ENCODE measurements at places on chromosomes 6 and 20.

DNA sequence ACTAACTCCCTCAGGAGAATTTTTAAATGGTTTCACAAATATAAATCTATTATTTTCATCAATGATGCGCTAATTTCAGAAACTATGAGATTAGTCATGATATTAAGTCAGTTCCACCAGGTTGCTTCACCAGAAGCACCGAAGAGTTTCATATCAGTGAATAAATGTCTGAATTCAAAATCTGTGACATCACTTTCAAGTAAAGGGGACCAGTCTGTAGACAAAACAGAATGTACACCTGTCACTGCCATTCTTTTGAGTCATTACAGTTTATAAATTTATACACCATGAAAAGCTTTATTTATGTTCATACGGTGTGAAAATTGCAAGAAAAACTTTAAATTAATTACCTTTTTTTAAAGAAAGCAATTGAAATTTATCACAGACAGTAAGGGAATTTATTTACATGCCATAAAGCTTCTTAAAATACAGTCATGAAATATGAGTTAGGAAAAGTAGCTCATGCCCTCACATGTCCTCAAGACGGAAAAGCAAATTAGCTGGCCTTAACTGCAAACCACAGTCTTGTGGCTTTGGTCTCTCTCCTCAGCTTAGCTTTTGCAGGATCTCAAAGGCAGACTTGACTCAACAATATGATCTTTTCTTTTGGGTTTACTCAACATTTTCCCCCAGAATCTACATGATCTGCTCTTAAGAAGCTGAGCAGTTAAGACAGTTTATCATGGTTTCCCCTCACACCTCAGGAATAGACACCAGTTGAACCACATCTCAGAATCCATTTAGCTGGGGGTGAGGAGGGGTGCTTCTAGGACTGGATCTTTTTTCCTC lies 177.7 kb upstream of the MCHR2 start:
- no peak for DNase-seq

DNA sequence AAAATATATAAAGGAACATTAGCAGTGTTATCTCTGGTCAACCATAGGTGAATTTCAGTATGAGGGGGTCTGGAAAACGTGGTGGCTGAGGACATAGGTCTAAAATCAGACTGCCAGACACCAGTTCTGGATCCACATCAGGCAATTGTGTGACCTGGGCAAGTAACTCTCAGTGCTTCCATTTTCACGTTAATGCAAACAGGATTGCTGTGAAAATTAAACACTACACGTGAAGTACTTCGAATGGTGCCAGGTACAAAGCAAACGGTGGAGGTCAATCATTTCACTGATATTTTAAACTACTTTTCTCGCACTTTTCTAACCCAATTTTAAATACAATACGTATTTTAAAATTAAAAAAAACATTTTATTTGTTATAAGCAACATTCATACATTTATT lies 315.7 kb downstream of the TRDN start:
- no peak for DNase-seq

DNA sequence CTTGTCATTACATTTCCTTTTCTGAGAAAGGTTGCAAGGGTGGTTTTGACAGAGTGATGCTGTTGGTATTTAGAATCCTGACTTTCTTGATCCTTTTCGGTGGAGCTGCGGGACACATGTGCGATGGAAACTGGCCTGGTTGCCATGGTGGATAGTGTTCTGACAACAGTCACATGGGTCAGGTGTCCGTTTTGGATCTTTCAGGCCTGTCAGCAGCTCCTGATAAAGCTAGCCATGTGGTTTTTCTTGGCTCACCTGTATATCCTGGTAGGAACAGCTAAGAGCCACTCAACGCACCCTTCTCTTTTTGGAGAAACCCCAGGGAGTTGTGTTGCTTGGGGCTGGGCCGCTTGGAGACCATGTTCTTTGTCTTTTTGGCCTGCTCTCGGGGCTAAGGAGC lies 177.4 kb downstream of the MTFR2 start:
- no peak for DNase-seq

DNA sequence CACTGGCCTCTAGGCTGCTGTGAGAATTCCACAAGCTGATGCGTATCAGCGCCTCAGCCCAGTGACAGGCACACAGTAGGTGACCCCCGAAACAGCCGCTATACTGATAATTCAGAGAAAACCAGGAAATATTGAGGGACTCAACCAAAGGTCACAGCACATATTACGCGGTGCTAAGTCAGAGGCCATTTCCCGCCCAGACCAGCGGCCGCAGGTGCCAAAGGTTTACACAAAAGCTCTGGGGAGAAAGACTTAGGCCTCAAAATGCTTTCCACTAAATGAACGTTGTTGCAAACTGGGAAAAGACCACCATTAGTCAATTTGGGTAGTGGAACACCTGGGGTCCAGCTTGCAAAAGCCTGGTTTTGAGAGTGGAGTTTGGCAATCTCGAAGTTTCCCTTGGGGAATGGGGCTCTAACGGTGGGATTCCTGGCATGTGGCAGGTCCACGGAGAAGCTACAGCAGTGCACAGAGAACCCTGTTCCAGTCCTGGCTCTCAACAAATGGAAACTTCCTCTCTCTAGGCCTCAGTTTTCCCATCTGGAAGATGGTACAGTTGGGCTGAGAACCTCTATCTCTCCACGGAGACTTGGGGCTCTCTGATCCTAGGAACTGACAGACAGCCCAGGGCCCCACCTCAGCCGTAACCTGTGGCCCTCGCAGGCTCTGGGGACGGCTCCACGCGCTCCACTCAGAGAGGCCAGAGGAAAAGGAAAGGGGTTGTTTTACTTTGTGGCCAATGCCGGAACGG lies 4.7 kb downstream of the NOL4L start:
- DNase-seq, result no peak

DNA sequence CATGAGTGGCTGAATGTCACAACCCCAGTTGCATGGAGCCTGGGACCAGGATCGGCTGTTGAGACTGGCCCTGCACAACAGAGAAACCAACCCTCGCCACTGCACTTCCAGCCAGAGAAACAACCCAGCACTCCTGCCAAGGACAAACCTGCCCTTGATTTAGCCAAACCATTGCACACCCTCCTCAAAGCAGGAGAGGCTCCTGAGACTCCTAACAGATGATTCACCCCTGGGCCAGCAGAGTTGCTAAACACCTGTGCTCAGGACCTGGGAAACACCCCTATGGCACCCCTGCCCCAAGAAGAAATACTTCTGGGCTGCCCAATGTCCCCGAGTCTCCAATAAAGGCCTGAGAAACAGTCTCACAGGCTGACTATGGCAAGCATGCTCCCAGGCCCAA lies 17.8 kb downstream of the WDR27 start:
- DNase-seq, result no peak

DNA sequence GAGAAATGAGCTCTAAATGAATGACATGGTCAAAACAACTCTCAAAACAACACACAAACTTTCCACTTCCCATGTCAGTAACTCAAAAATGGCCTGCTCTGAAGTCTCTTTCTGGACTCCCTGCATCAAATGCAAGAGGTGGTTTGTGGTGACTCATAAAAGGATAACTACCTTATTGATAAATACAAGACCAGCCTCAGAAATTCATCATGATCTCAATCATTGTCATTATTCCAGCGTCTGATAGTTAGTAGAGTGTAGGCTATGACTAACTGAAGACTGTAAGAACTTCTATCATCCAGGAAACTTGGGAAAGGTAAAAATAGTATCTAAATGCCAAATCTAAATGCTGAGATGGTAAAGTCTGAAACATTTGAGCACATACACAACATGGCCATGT lies 369.4 kb downstream of the BMP2 start:
- no peak for DNase-seq

DNA sequence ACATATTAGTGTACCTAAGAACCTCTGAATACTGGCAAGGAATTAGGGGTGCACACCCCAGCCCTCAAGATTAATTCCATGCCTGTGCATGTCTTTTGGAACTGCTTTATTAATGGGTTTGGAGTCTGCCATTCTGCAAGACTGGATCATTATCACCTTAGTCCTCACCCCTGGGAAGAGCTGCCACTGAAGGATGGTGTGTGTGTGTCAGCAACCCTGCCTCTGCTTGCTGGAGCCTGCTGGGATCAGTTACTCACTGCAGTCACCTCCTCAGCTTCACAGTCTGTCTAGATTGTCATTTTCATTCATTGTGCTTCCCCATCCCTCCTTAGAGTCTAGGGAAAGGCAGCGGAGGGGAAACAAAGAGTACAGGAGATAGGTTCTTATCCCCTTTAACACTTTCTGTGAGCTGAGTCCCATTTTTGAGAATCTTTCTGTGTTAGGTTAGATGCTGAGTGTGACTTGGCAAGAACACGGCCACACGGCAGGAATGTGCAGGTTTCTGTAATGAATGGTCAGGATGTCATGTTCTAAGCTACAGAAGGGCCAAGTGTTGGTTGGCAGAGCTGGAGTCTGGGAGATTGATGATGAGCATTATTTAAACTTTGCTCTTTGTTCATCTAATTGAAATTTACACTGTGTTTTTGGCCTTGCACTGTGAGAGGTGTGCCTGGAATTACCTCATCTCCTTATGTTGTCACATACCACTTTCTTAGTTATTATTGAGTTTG lies 21.1 kb downstream of the GHRH start:
- DNase-seq, result no peak

- DNase-seq, result no peak
Measured at GRCh38 chr6:17385660-17386059, 7.7 kb upstream of the CAP2 start.

DNA sequence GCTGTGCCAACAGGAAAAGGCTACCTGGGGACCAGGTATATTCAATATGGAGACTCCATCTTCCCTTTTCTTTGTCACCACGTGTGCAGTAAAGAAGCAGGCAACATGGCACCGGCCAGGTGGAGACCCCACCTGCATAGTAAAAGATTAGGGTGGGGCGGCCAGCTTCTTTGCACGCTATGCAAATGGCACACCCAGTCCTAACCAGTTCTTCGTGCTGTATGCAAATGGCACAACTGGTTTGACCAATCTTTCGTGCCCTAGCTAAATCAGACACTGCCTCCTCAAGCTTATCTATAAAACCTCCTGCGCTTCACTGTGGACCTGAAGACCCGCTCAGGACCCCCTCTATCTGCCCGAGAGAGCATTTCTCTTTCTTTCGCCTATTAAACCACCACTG lies 88.8 kb upstream of the EZR start:
- no peak for DNase-seq
